ENCODE measurements at places on chromosomes 1 and 21.

DNA sequence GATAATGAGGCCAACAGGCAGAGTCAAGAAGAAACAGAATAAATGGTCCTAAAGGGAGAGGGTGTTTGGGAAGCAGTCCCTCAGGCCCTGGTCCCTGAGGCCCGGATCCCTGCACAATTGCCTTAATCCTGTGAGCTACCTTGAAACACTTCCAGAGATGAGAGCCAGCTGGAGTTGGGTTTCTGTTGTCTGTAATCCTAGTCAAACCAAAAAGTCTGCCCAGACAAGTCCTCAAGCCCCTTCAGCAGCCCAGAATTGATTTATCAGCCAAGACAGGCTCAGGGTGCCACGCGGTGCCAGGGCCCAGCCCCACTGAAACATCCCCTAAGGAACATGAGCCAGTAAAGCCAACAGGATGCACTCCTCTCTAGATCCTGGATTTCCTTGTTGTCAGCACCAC, 16.4 kb upstream of the CLSTN1 start:
- no peak for DNase-seq

GRCh38 chr1:106055855-106056254, 1000.6 kb upstream of the PRMT6 start:
- no peak for DNase-seq

- DNase-seq: no peak
These were observed 56.2 kb downstream of the STUM start for GRCh38 chr1:226604560-226605317.

GRCh38 chr21:15122241-15122640, 57.4 kb upstream of the NRIP1 start:
- DNase-seq: no peak

Measured in NAMALWA (cell line).